ENCODE measurements at places on chromosomes 11 and 22. TPM values are rescaled to one million over a fixed set of nuclear protein-coding genes. Genes with fewer than 3 reads are reported as not detected.

- no peak for DNase-seq
These were observed 59.0 kb upstream of the CD82 start for GRCh38 chr11:44506375-44507016.

GRCh38 chr11:3786781-3787428, 10.4 kb downstream of the NUP98 start:
- DNase-seq = no peak

DNA sequence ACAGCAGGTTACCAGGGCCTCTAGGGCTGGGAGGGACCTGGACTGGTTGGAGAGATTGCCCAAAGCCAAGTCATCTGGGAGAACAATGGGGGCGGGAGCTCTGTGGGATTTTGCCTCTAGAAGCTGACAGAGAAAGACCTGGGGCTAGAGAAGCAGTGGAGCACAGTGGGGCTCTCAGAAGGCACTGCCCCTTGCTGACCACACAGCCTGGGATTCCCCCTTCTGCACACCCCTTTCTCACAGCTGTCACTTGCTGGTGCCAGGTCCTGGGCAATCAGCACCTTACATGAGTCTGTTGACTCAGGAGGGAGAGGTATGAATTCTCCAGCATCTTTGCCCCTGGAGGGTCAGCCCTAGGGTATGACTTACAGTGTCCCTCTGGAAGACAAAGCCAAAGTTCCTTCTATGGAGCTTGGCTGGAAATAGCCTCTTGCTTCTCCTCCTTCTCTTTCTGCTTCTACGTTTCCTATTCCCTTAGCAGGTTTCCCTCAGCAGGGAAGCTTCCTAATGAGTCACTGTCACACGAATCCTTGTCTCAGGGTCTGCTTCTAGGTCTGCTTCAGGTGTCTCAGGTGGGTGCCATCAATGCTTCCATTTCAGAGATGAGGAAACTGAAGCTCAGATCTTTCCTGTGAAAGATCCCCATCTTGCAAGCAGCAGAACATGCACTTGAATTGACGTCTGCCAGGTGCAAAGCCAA, 27.0 kb downstream of the GDPD5 start:
- DNase-seq = no peak

GRCh38 chr11:93028960-93029522, 59.6 kb downstream of the MTNR1B start:
- no peak for DNase-seq

DNA sequence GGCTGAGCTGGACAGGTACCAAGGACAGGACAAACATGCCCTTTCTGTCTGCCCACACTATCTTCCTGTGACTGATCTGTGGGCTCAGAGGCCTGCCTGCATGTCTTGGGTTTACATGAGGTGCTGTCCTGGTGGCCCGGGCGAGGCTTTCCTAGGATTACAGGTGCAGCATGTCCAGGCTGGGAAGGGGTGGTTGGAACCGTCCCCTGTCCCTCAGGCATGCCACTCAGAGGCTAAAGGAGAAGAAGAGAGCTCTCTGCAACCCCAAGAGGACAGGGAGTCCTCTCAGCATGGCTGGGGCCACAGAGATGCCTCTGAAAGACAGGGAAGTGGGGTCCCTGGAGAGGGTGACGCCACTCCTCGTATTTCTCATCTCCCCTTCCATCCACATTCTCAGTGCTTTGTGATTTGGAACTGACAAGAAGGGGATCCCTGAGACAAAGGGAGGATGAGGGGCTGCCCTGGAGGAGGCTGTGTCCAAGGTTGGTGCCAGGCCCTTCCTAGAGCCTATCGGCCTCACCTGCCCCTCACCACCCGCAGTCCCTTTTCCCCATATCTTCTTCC, 64.6 kb upstream of the LMO1 start:
- DNase-seq = no peak

GRCh38 chr11:125202362-125202880, 37.9 kb downstream of the PKNOX2 start:
- DNase-seq = no peak

- peak; percentile 52 for DNase-seq
These were observed 91.5 kb downstream of the ABTB2 start for GRCh38 chr11:34266090-34266912.

Gene TUB
- total RNA-seq = 88.3 TPM

Gene FANCF
- 40.9 TPM for total RNA-seq

Gene PKDREJ
- total RNA-seq = under 0.01 TPM

Gene CDC42BPG
- total RNA-seq = 0.16 TPM

Gene TRIM21
- 6.6 TPM for total RNA-seq

Gene LRRN4CL
- total RNA-seq = 0.16 TPM

Gene FDXACB1
- 12.8 TPM for total RNA-seq

Gene TEX12
- total RNA-seq = not detected

Data from occipital lobe (tissue), 3 donors.